Ovary (tissue), 10 donors: ENCODE measurements at places on chromosomes 11 and 22. TPM values are rescaled to one million over a fixed set of nuclear protein-coding genes. Genes with fewer than 3 reads are reported as not detected.

The MOGAT2 gene
- not detected for total RNA-seq

The SIAE gene
- 11.6 TPM for total RNA-seq

The TREH gene
- not detected for total RNA-seq

The PIM3 gene
- 33.9 TPM for total RNA-seq

The MAPK8IP2 gene
- 14.6 TPM for total RNA-seq

The ZNRF3 gene
- 11.3 TPM for total RNA-seq

The MUC15 gene
- not detected for total RNA-seq

The CDC45 gene
- total RNA-seq = 0.87 TPM

The DBX1 gene
- total RNA-seq = not detected

The OR8I2 gene
- not detected for total RNA-seq

The SMIM35 gene
- not detected for total RNA-seq

The IL17REL gene
- not detected for total RNA-seq

The DSCAML1 gene
- 16.5 TPM for total RNA-seq
